Activated T-cell treated with anti-CD3 and anti-CD28 coated beads, Interleukin-2, amount 50 U/mL, for 72 hours (primary cell): ENCODE measurements at places on chromosomes 6 and 20. TPM values are rescaled to one million over a fixed set of nuclear protein-coding genes. Genes with fewer than 3 reads are reported as not detected.

The RNGTT gene
- 18.1 TPM for total RNA-seq

The ARG1 gene
- total RNA-seq, result not detected

The ENPP3 gene
- total RNA-seq, result 3.6 TPM

The HM13 gene
- 131 TPM for total RNA-seq

The GFRA4 gene
- total RNA-seq, result not detected

The OR2H2 gene
- not detected for total RNA-seq

The PNLDC1 gene
- total RNA-seq, result 0.37 TPM

The SPATS1 gene
- total RNA-seq, result not detected

GRCh38 chr6:26056583-26057350 lies 30.5 kb upstream of the HFE start:
- peak overlapping the region; percentile 93 for H3K4me3 ChIP-seq
- DNase-seq, result no peak
- no peaks in the 10 kb centered on the region for H3K27me3 ChIP-seq
- H3K27ac ChIP-seq, result peak overlapping the region; percentile 97

GRCh38 chr20:47127546-47127945 lies 229.0 kb downstream of the ZMYND8 start:
- H3K36me3 ChIP-seq, result no peaks in the 10 kb centered on the region
- no peak overlapping the region for H3K4me3 ChIP-seq
- no peaks in the 10 kb centered on the region for H3K4me1 ChIP-seq

DNA sequence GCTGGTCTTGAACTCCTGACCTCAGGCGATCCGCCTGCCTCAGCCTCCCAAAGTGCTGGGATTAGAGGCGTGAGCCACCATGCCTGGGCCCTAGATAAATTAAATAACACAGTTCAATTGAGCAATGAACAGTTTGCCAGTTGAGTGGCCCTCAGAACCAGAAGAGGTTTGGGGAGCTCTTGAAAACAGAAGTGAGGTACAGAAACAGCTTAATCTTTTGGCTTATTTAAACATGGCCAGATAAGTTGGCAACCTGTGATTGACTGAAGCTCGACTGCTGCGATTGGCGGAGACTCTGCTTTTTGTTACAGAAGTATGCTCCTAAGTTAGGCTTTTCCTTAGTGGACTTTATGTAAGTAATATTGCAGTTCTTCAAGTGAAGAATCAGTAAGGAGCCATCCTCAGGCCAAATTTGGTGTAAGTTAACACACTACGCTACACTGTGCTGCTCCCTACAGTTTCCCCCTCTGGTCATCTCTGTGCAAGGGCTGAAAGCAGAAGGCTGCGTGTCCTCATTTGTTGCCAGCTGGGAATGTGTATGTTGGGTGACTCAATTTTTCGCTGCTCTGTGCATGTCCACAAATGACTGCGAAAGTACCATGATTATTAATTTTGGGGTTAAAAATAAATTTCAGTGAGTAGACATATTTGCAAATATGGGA lies 9.8 kb downstream of the XRN2 start:
- H3K4me1 ChIP-seq, result peaks cover 95% of the 10 kb centered on the region
- no peak for DNase-seq
- H3K4me3 ChIP-seq, result peak overlapping the region; percentile 17
- H3K27me3 ChIP-seq, result no peaks in the 10 kb centered on the region
- H3K36me3 ChIP-seq, result peaks cover 23% of the 10 kb centered on the region
- H3K27ac ChIP-seq, result no peak overlapping the region

GRCh38 chr6:70479236-70479635 lies 65.9 kb downstream of the FAM135A start:
- peaks cover 2% of the 10 kb centered on the region for H3K36me3 ChIP-seq
- H3K4me3 ChIP-seq, result no peak overlapping the region
- H3K27ac ChIP-seq, result no peak overlapping the region

GRCh38 chr6:157865249-157865648 lies 42.2 kb downstream of the SNX9 start:
- peaks cover 8% of the 10 kb centered on the region for H3K27me3 ChIP-seq
- H3K27ac ChIP-seq, result no peak overlapping the region
- H3K36me3 ChIP-seq, result peaks cover 17% of the 10 kb centered on the region
- H3K4me1 ChIP-seq, result peaks cover 59% of the 10 kb centered on the region
- no peak for DNase-seq

- no peak overlapping the region for H3K4me3 ChIP-seq
- no peaks in the 10 kb centered on the region for H3K36me3 ChIP-seq
- H3K27ac ChIP-seq, result no peak overlapping the region
- H3K4me1 ChIP-seq, result no peaks in the 10 kb centered on the region
- no peaks in the 10 kb centered on the region for H3K27me3 ChIP-seq
These were observed 91.1 kb upstream of the OPRM1 start for GRCh38 chr6:153947808-153948447.

GRCh38 chr20:20780127-20780824 lies 67.8 kb upstream of the RALGAPA2 start:
- H3K4me3 ChIP-seq, result no peak overlapping the region
- H3K27ac ChIP-seq, result no peak overlapping the region
- H3K27me3 ChIP-seq, result peaks cover 15% of the 10 kb centered on the region

DNA sequence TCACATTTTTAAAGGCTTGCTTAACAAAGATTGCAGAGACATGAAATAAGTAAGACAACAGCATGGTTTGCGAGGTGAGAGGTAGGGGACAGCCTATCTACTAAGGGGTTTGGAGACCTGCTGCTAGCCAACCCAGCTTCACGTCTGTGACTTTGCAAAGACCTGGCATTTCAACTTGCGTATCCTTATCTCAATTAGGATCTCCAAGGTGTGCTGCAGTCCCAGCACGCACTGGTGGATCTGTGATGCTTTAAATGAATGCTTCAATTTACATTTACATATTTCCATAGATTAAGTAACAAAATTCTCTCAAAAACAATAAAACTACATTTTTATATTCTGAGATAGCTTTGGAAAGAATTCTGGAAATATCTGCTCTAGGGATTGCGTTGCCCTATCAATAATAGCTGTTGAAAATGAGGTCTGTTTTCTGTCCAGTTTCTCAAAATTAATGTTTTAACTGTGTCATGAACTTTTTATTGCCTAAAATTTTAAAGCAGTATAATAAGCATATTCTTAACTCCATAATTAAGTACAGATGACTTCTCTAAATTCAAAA lies 124.4 kb upstream of the EDN1 start:
- peaks cover 24% of the 10 kb centered on the region for H3K36me3 ChIP-seq
- H3K4me3 ChIP-seq, result no peak overlapping the region
- DNase-seq, result no peak
- H3K4me1 ChIP-seq, result peaks cover 27% of the 10 kb centered on the region
- no peaks in the 10 kb centered on the region for H3K27me3 ChIP-seq

DNA sequence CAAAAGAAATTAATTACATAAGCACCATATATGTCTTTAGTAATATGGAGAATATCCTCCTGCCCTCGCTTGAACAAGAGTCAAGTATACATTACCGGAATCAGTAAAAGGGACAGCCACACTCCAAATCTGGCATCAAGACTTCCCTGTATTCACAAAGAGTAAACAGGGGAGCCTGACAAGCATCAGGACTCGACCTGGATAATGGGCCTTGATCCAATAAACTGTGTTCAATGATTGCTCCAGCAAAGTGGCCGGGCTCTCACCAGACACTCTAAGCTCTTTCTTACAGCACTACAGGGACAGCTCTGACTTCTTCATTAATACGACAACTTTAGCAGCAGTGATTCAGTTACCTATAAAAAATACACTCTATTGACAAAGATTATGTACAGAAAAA lies 307.9 kb upstream of the POU3F2 start:
- no peaks in the 10 kb centered on the region for H3K4me1 ChIP-seq
- H3K4me3 ChIP-seq, result no peak overlapping the region
- no peak for DNase-seq
- no peaks in the 10 kb centered on the region for H3K36me3 ChIP-seq
- H3K27ac ChIP-seq, result no peak overlapping the region

- H3K27ac ChIP-seq, result no peak overlapping the region
- no peaks in the 10 kb centered on the region for H3K36me3 ChIP-seq
These were observed 579.5 kb downstream of the TFAP2B start for GRCh38 chr6:51398064-51398705.

- H3K27me3 ChIP-seq, result no peaks in the 10 kb centered on the region
- H3K27ac ChIP-seq, result no peak overlapping the region
- DNase-seq, result no peak
- H3K36me3 ChIP-seq, result no peaks in the 10 kb centered on the region
- no peaks in the 10 kb centered on the region for H3K4me1 ChIP-seq
These were observed 1016.0 kb downstream of the EYS start for GRCh38 chr6:64691064-64691463.

DNA sequence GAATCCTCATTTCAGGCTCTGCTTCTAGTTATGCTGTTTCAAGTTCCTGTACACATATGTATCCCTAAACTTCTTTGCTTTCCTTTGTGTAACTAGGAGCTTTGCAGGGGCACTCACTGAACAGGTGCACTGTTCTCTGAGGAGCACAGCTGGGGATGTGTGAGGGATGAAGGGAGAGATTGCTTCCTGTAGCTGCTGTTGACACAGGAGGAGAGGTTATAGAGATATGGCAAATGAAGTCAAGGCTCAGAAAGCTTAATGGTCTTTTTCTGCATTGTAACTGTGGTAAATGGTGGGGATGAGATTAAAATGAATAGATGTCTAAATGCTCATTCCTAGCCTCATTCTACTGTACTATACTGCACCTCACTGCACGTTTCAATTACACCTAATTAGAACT lies 454.3 kb downstream of the BTBD3 start:
- H3K4me3 ChIP-seq, result no peak overlapping the region
- H3K27me3 ChIP-seq, result no peaks in the 10 kb centered on the region
- H3K27ac ChIP-seq, result no peak overlapping the region
- no peaks in the 10 kb centered on the region for H3K36me3 ChIP-seq
- no peak for DNase-seq

- peaks cover 7% of the 10 kb centered on the region for H3K36me3 ChIP-seq
- no peak overlapping the region for H3K4me3 ChIP-seq
- peak overlapping the region; percentile 15 for H3K27ac ChIP-seq
These were observed 10.7 kb downstream of the MAPK14 start for GRCh38 chr6:36038120-36038876.

DNA sequence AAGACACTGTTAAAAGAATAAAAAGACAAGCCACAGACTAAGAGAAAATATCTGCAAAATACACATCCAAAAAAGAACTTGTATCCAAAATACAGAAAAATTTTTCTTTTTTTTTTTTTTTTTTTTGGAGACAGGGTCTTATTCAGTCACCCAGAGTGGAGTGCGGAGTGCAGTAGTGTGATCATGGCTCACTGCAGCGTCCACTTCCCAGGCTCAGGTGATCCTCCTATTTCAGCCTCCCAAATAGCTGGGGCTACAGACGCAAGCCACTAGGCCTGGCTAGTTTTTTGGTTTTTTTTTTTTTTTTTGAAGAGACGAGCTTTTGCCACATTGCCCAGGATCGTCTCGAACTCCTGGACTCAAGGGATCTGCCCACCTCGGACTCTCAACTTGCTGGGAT lies 3.1 kb downstream of the ZUP1 start:
- peaks cover 60% of the 10 kb centered on the region for H3K4me1 ChIP-seq
- DNase-seq, result no peak
- H3K4me3 ChIP-seq, result peak overlapping the region; percentile 94
- peaks cover 7% of the 10 kb centered on the region for H3K36me3 ChIP-seq
- no peak overlapping the region for H3K27ac ChIP-seq
- no peaks in the 10 kb centered on the region for H3K27me3 ChIP-seq

GRCh38 chr6:83511266-83511665 lies 1.1 kb upstream of the PRSS35 start:
- no peaks in the 10 kb centered on the region for H3K36me3 ChIP-seq
- DNase-seq, result no peak
- no peak overlapping the region for H3K4me3 ChIP-seq
- H3K27ac ChIP-seq, result no peak overlapping the region
- peaks cover 4% of the 10 kb centered on the region for H3K4me1 ChIP-seq

DNA sequence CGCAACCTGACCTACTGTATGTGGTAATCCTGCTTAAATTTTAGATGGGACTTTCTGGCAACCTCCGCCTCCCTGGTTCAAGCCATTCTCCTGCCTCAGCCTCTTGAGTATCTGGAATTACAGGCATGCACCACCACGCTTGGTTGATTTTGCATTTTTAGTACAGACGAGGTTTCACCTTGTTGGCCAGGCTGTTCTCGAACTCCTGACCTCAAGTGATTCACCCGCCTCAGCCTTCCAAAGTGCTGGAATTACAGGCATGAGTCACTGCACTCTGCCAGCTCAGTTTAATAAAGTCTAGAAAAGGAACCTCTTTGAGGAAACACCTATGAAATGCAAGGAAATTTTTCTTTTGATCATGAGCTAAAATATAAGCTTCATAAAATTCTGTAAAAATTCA lies 9.0 kb upstream of the PLCB4 start:
- no peaks in the 10 kb centered on the region for H3K36me3 ChIP-seq
- no peak for DNase-seq
- H3K4me1 ChIP-seq, result no peaks in the 10 kb centered on the region

DNA sequence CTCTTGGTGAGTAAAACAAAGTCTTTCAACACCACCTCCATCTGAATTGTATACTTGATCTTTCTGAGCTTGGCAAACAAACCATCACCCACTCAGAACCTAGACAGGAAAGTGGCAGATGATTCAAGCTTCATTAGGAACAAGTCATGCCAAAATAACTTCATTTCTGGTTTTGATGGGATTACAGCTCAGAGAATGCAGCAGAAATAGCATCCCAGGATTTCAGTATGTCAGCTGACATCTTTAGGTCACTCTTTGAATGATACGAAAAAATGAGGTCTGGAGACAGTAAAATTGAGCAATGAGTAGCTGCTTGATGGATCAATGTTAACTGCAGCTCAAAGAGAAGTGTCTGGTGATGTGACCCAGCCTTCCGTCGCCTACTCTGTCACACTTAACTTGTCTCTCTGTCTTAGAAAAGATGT lies 92.4 kb downstream of the GJA10 start:
- H3K4me3 ChIP-seq, result peak overlapping the region; percentile 34
- H3K27me3 ChIP-seq, result no peaks in the 10 kb centered on the region
- H3K27ac ChIP-seq, result peak overlapping the region; percentile 92

GRCh38 chr20:50332491-50332980 lies 141.9 kb downstream of the CEBPB start:
- peaks cover 25% of the 10 kb centered on the region for H3K4me1 ChIP-seq
- H3K4me3 ChIP-seq, result no peak overlapping the region

DNA sequence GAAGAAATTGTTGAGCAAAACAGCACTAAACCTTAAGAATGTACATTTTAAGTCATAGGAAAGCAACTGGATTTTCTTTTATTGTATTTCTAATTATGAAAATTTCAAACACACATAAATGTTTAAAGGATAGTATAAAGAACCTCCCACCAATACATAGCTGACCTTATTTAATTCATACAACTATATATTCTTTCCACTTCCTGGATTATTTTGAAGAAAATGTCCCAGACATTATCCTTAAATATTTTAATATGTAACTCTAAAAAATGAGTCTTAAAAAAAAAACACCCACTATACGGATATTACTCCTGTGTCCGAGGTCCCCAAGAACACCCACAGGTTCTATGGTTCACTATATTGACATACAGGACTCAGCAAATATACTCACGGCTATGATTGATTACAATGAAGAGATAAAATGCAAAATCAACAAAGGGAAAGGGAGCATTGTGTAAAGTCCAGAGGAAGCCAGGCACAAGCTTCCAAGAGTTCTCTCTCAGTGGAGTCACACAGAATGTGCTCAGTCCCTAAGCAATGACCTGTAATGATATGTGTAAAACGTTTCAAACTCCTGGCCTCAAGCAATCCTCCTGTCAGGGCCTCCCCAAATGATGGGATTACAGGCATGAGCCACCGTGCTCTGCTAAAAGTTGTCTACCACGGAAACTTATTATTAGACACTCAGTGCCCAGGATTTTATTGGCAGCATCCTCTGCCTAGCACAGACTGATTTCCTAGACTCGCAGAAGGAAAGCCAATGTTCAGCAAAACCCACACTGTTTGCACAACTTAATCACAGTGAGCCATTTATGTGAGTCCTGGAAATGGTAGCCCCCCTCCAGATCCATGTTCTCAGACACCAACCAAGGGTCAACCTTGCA lies 23.2 kb downstream of the GLYATL3 start:
- H3K27ac ChIP-seq, result no peak overlapping the region
- no peak for DNase-seq
- no peaks in the 10 kb centered on the region for H3K4me1 ChIP-seq
- H3K36me3 ChIP-seq, result no peaks in the 10 kb centered on the region
- H3K27me3 ChIP-seq, result no peaks in the 10 kb centered on the region
